Stimulated activated CD4-positive, alpha-beta T cell treated with anti-CD3 and anti-CD28 coated beads, Interleukin-12 subunit alpha, Interleukin-12 subunit beta, amount 100 ng/mL, for 48 hours (primary cell): ENCODE measurements at places on chromosomes 12 and 14.

DNA sequence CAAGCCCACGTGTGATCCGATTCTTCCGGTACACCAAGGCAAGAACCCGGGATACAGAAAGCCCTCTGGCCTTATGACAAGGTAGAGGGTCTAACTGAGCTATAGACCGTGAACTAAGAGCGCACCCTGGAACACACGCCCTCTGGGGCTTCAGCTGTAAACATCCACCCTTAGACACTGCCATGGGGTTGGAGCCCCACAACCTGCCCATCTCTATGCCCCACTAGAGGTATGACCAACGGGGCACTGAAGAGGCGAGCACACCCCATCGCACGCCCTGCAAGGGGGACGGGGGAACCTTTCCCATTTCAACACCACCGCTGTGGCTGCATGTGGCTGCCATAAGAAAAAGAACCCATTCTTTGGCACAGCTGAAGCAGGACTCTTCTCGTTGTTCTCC, 1206.0 kb upstream of the TMEM132C start:
- DNase-seq, result no peak

DNA sequence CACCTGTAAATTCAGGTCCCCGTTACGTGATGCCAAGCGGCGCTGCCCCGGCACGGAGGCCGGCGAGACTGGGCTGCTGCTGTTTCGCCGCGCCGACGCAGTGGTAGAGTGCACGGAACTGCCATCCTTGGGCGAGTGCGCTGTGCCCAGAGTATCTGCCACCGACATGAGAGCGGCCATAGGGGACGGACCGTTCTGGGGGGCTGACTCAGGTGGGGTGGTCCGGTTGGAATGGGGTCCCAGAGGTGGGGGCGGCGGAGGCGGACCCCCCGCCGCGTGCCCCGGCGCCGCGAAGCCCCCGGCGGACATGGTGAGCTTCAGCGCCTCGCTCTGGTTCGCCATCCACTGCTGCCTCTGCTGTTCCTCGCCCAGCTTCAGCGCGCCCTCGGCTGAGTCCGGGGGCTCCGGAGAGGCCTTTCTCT, 2.8 kb downstream of the IRF2BPL start:
- DNase-seq, result no peak

GRCh38 chr12:125525879-125526278, 460.6 kb downstream of the AACS start:
- no peak for DNase-seq

DNA sequence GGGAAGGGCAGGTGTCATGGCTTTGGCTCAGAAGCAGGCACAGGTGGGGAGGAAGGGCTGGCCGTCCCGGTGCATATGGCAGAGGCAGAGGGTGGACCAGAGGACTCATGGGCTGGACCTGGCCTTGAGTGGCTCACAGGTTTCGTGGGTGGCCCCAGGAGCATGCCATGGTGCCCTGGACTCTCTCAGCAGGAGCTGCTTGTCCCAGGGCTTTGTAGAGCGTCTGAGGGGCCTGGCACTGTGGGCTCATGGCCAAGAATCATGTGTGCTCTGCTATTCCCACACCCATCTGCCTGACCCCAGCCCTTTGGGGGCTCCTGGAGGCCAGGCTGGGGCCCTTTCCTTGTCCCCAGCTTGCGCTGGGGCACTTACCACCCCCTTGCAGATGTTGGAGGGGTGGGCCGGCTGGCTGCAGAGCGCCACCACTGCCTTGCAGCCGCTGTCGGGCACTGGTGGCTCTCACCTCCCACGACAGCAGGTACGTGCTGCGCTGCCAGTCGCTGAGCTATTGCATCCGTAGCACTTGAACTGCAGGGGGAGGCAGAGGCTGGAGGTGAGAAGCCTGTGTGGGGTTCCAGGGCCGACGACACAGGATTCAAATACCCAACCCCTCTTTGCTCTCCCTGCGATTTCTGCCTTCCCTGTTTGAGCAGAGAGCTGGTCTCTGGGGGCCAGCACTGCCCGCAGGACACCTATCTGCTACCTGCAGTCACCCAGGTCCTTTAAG, 187.4 kb upstream of the PRMT8 start:
- DNase-seq, result no peak

- no peak for DNase-seq
Measured at GRCh38 chr12:93468008-93468371, 676 bp downstream of the MRPL42 start.

GRCh38 chr12:15811214-15812127, 22.3 kb upstream of the EPS8 start:
- DNase-seq, result no peak

DNA sequence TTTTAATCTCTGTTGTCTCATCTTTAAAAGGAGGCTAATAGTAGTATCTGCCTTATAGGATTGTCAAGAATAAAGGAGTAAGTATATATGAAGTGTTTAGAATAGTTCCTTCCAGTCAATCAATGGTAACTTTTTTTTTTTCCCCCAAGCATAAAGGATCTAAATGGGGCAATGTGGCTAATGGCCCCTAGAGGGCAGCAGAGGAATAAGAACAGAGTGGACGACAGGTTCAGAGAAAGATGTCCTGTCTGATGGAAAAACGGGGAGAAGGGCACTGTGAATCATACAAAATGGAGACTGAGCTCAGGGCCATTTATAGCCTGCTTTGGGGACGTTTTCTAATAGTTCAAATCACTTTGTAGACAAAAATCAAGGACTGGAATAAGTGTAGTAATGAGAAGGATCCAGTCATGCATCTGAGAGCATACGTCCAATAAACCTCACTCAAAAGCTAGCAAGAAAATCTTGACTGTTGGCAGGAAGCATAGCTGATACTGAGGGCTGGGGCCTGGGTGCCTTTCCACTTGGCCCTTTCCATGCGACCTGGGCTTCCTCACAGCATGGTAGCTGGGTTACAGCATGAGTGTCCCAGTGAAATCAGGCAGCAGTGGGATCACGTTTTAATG, 51.3 kb downstream of the IFNG-AS1 start:
- peak; percentile 58 for DNase-seq

- no peak for DNase-seq
Measured at GRCh38 chr14:62689733-62690132, 355.5 kb downstream of the KCNH5 start.

DNA sequence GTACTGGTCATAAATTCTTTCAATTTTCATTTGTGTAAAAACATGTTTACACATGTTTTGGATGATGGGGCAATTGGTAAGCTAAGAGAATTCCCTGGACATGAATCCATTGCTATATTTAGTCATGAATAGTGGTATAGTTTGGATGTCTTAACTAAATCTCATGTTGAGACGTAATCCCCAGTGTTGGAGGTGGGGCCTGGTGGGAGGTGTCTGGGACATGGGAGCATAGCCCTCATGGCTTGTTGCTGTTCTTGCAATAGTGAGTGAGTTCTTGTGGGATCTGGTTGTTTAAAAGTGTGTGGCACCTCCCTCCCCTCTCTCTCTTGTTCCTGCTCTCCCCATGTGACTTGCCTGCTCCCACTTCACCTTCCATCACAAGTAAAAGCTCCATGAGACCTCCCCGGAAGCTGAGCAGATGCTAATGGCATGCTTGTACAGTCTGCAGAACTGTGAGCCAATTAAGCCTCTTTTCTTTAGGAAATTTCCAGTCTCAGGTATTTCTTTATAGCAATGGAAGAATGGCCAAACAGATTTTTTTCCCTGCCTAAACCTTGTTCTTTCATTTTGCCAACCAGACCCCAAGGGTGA, 33.6 kb downstream of the CTSG start:
- no peak for DNase-seq

GRCh38 chr12:45728630-45729232, 775 bp upstream of the ARID2 start:
- peak; percentile 91 for DNase-seq

- no peak for DNase-seq
Measured at GRCh38 chr12:124512667-124513296, 54.6 kb downstream of the NCOR2 start.

GRCh38 chr12:71439362-71439612, 311 bp upstream of the LGR5 start:
- no peak for DNase-seq

- peak; percentile 58 for DNase-seq
Measured at GRCh38 chr14:31937730-31938346, 139.3 kb upstream of the ARHGAP5 start.

GRCh38 chr12:70121562-70121961, 121.7 kb upstream of the CNOT2 start:
- no peak for DNase-seq

DNA sequence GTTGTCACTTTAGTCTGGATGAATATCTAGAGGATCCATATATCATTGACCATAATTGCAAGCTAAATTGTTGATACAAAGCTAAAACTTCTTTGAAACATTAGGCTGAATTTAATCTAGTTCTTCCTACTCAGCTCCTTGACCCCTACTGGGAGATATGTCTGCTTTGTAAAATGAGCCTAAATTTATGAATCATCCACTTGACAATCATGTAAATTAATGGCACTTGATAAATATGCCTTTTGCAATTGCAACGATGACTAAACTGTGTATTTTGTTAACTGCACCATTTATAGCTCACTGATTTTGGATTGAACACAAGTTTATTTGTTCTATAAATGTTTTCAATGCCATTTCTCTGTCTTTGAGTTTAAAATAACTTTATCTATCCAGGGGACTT, 1616.5 kb upstream of the FLRT2 start:
- no peak for DNase-seq

DNA sequence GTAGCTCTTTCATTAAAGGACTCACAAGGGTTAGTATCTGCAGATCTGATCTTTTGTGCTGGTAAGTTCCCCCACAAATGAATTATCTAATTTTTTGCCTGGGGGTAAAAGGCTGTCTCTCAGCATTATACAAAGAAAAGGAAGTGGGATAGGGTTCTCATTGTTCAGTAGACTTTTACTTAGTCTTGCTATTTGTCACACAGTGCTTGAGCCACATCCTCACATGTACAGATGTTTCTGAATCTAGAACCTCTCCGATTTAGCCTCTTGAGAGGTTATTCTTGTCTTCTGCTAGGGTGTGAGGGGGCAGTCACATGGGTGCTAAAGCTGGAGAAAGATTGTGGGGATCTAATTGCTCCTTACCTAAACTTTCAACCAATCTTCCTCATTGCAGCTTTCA, 93.0 kb downstream of the SLC41A2 start:
- no peak for DNase-seq

DNA sequence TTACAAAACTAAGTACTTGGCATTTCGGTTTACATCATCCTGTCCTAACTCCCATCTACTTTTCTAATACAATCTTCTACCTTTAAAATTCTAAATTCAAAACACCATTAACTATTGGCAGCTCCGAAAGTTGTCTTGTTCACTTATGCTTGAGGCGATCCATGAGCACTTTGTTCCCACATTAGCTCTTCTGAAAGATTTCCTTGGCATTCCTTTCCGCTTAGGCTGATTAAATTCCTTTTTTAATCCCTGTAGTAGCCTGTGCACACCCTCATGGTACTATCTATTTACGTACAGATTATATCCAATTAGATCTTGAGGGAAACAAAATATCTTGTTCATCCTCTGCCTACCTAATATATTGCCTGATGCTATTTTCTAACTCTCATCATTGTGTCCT, 480.7 kb downstream of the PRKD1 start:
- DNase-seq, result no peak

DNA sequence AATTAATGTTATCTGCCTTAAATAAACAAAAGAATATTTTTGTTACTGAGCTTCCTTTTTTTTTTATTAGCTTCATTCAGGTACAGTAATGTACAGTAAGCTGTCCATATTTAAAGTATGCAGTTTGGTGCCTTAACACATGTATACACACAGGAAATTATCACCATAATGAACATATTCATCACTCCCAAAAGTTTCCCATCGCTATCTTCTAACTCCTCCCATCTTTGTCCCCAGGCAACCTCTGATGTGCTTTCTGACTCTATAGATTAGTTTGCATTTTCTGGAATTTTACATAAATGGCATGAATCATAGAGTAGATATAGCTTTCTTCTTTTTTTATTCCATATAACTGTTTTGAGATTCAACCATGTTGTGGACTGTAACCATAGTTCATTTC, 193.0 kb downstream of the TRHDE start:
- no peak for DNase-seq

GRCh38 chr14:73025544-73025943, 1.4 kb downstream of the ZFYVE1 start:
- no peak for DNase-seq

DNA sequence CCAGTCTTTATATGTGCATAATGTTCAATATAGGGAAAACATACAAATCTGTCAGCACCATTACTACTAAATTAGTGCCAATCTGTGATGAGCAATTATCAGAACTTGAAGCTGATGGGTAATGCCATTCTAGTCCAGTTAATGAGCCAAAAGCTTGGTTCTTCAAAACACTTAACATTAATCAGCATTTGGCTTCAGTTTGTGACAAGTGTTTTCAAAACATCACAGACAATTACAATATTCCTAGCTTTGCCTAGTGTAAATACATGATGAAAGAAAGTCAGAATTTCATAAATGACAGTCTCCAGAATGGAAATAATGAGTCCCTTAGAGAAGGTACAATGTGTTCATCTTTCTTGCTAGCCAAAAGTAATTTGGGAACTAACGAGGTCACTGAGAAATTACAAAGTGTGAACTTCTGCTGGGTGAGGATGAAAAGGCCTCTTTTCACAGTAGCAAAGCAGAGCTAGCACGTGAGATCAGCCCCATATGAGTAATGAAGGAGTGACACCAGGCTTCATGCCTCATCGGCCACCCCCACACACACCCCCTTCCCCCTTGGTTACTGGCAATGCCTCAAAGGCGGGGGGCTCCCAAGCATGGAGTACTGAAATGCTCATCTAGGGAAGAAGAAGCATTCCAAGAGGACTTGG, 180.6 kb upstream of the EEA1 start:
- peak; percentile 34 for DNase-seq

DNA sequence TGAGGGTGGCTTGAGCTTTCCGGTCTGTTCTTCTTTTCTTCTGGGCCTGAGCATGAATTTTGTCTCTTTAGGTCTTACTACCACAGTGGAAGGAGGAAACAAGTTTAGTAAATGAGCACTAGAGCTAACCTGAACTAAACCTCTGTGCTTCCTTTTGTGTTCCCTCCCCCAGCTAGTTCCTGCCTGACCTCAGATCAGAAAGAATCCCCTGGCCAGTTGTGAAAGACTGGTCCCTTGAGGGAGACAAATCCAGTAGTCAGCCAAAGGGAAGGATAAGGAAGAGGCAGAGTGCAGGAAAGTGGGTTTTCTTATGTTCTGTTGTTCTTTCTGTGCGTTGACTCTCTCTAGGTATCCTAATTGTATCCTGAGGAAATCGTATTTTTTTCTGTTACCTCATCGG, 17.5 kb downstream of the ZNF664 start:
- DNase-seq, result no peak

GRCh38 chr12:93174048-93174447, 203.7 kb upstream of the NUDT4 start:
- no peak for DNase-seq

DNA sequence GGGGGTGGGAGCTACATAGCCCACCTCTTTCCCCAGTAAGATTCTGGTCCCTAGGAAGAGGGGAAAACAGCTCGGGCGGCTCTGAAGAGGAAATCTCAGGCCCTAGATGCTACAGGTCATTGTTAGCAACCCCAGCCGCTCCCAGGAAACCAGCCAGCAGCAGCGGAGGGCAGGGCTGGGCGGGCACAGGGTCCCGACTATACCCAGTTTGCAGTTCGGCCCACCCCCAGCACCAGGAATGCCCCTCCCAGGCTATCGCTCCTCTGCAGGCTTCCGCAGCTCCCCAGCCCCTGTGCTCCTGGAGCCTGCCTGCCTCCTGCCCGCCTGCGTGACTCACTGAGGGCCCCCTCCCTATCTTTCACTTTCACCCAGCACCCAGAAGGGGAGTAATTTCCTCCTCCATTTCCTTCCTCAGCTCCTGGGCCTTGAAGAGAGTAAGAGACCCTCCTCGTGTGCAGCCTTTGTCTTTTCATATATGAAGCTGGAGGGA, 27.2 kb upstream of the PNMA1 start:
- no peak for DNase-seq

- no peak for DNase-seq
Measured at GRCh38 chr12:131826097-131826928, 1.9 kb upstream of the MMP17 start.
